ENCODE measurements at places on chromosomes 3 and 15.

GRCh38 chr3:188348435-188349244, 194.7 kb downstream of the LPP start:
- peak; percentile 57 for DNase-seq

GRCh38 chr3:146589899-146590508, 15.1 kb downstream of the PLSCR5 start:
- peak; percentile 8 for DNase-seq

- no peak for DNase-seq
These were observed 23.5 kb upstream of the HES1 start for GRCh38 chr3:194112120-194113106.

DNA sequence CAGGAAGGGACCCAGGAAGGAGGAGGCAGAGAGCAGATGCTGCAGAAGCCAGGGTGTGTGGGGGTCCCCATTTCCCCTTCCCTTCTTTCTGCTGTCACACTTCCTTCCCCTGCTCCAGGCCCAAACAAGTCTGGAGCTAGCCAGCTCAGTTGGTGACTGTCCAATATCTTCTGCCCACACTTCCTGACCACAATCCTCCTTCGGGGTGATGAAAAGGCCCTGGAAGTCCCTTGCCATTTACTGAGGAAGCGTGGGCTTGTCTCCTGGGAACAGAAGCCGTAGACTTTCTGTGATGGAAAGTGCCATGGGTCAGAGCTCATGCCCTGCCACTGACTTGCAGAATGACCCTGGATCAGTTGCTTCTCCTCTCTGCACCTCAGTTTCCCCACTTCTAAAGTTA, 39.0 kb downstream of the ANAPC13 start:
- DNase-seq = peak; percentile 57

- DNase-seq = no peak
These were observed 268.5 kb downstream of the SQOR start for GRCh38 chr15:45903283-45903682.

DNA sequence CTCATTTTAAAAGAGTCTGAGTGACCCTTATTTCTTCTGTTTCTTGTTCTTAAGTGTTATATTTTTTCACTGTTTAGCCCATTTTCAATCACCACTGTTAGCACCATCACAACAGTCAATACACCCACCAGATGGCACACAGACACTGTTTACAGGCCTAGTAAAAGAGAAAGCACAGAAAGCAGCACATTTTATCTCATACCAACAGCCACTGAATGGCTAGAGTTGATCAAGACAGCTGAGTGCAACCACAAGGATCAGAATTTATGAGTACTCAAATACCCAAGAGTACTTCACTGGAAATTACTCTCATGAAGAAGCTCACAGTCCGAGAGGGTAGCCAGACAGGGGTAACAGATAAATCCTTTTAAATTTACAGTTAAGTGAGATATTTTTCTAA, 127.0 kb downstream of the TFDP2 start:
- DNase-seq = no peak

Measured in hepatic stellate cell (primary cell).